ENCODE measurements at places on chromosomes 1 and 21.

- DNase-seq, result no peak
These were observed 235.8 kb upstream of the C1orf105 start for GRCh38 chr1:172184506-172185191.

GRCh38 chr1:158117854-158118704 is 62.6 kb upstream of the CD1D start:
- DNase-seq, result peak; percentile 34

DNA sequence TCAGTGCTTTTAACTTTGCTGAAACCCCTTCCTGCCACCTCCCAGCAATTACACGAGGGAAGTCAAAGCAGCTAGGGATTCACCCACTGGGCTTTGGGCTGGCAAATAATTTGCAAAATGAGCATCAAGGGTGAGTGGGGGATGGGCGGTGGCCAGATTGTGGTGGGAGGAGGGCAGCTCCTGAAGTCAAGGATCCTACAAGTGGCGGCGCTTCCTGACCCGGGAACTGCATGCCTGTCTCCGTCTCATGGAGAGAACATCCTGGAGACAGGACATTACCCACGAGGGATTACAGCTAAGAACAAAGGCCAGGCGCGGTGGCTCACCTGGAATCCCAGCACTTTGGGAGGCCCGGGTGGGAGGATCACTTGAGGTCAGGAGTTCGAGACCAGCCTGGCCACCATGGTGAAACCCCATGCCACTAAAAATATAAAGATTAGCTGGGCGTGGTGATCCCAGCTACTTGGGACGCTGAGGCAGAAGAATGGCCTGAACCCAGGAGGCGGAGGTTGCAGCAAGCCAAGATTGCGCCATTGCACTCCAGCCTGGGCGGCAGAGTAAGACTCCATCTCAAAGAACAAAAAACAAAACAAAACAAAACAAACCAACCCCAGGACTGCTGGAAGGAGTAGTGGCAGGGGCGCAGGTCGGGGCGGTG is 12.9 kb downstream of the TTC34 start:
- DNase-seq, result no peak

DNA sequence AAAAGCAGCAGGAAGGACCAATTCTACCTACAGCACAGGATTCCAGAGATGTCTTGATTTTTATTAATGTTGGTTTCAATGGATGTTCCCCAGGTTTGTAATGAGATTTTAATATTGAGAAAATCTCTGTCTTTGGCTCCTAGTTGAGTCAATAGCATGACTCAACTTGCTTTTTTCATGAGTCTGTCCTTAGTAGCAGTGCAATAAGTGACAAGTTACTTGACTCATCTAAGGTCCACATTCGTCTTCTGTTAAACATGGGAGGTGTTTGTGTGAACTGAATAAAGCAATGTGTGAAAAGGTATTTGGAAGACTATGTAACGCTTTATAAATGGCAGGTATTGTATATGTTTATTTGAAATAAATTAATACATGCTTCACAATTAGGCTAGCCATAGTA is 645.0 kb upstream of the PTBP2 start:
- peak; percentile 2 for DNase-seq

DNA sequence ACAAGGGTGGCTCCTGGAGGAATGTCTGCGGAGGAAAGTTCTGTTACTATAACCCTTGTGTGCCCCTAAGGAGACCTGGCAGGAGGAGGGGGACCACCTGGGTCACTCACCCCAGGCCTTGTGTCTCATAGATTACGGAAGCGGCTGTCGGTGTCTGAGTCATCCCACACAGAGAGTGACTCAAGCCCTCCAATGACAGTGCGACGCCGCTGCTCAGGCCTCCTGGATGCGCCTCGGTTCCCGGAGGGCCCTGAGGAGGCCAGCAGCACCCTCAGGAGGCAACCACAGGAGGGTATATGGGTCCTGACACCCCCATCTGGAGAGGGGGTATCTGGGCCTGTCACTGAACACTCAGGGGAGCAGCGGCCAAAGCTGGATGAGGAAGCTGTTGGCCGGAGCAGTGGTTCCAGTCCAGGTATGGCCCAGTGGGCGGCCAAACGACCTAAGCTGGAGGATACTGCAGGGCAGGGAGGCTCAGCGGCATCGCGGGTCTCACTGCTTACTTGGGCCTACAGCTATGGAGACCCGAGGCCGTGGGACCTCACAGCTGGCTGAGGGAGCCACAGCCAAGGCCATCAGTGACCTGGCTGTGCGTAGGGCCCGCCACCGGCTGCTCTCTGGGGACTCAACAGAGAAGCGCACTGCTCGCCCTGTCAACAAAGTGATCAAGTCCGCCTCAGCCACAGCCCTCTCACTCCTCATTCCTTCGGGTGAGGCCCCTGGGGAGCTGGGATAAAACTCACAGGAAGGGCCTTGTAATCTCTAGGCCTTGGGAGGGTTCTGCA is 101.4 kb downstream of the PIK3R3 start:
- peak; percentile 32 for DNase-seq
